Fibroblast of skin of left biceps (primary cell): ENCODE measurements at places on chromosomes 1 and 21.

DNA sequence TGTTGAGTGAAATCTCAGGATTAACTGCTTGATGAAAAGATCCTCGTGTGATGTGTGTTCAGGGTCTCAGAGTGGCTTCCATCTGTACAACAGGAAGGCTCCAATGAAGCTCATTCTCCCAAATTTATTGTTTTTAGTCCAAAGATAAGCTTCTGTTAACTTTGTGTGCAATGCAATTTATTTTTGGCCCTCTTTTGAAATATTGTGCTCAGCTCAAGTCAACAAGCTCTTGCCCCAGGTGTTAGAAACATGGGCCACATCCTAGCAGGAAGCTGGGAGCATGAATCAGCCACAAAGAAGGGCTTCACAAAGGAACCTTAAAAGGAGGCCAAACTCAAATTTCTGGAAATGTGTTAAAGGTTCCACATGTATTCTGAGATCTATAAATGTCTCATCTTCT lies 135.7 kb downstream of the PCP4 start:
- no peak for DNase-seq

- DNase-seq, result no peak
These were observed 14.0 kb upstream of the ZNF692 start for GRCh38 chr1:248872752-248873408.

- no peak for DNase-seq
These were observed 38.6 kb downstream of the EIF2B3 start for GRCh38 chr1:44947774-44948311.

DNA sequence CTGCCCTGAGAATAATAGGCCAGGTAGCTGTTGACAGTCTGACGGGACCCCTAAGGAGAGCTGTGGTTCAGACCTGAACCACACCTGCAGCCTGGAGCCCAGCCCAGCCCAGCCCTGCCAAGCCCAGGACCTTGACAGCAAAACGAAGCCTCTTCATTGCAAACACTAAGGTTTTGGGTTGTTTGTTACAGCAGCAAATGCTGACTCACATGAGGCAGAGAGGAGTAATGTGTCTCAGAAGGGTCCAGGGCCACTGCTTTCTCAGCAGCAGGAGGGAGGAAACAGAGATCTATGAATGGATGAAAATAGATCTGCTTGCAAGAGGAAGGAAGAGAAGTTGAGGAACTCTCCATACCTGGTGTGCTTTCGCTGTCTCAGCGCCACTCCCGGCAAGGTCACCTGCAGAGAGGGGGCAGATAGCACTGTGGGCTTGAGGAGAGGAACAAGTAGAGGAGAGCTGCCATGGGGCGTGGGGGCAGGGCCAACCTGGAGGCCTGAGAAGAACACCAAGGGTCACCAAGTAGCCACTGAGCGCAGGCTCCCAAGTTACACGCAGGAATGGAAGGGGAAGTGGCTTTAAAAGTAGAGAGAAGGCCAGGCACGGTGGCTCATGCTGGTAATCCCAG lies 127.2 kb downstream of the ZNF281 start:
- DNase-seq, result no peak

DNA sequence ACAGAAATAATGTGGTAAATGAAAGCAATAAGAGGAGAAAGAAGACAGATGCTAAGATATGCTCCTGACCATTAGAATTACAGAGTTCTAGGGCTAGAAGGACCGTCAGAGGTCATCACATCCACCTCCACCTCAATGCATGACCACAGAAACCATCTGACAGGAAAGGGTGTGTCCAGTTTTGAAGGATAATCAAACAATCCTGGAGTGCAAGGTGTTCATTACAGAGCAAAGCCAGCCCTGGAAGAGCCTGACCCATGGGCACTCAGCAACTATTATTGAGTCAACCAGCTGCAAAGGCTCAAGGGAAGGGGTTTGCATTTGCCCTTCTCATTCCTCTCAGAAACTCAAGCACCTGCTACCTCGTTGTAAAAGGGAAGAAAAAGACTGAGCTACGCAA lies 46.4 kb downstream of the TOR1AIP2 start:
- DNase-seq, result no peak

GRCh38 chr1:66557157-66557556 lies 23.2 kb downstream of the SGIP1 start:
- DNase-seq, result peak; percentile 84

GRCh38 chr1:60033066-60033465 lies 40.5 kb downstream of the C1orf87 start:
- no peak for DNase-seq
